Stimulated activated CD8-positive, alpha-beta memory T cell treated with anti-CD3 and anti-CD28 coated beads, Interleukin-4, amount 100 ng/mL, for 1 hour (primary cell): ENCODE measurements at places on chromosomes 6 and 20.

DNA sequence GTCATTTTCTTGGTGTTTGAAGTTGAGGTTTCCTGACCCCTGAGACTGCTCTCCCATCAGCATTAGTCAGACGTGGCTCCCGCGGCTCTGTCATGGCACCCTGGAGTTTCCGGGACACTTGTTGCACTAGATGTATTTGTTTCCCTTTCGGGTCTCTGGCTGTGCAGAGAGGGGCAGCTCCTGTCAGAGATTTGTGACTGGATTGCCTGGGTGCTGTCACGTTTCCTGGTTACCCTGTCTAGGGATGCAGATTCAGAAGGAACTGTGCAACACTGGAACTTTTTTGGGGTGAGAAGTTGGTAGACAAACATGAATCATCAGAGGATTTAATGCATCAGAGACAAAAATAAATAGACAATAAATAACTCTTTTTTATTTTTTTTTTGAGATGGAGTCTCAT lies 431.8 kb upstream of the MAN1A1 start:
- DNase-seq: no peak

DNA sequence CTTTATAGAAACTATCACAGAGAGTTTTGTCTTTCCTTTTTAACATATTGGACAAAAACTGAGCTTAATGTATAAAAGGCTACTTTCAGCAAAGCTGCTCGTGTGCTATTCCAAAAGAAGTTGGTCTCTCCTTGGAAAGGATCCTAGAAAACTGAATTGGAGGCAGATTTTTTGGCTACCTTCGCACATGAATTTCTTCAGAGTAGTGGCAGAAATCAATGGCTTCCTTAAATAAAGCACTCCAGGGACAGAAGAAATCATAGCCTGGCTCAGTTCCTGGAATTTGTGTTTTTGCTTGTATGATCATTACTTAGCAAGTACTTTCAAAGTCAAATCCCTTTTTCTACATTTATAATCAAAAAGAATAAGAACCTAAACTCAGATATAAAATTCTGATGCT lies 780.3 kb downstream of the PHF3 start:
- DNase-seq: no peak

- DNase-seq: no peak
Measured at GRCh38 chr20:12055161-12055560, 137.5 kb downstream of the BTBD3 start.

GRCh38 chr20:3543901-3544507 lies 73.2 kb downstream of the ATRN start:
- DNase-seq: no peak

GRCh38 chr6:167726043-167726621 lies 100.6 kb upstream of the AFDN start:
- no peak for DNase-seq

- no peak for DNase-seq
Measured at GRCh38 chr6:7256785-7257184, 56.2 kb downstream of the SSR1 start.

DNA sequence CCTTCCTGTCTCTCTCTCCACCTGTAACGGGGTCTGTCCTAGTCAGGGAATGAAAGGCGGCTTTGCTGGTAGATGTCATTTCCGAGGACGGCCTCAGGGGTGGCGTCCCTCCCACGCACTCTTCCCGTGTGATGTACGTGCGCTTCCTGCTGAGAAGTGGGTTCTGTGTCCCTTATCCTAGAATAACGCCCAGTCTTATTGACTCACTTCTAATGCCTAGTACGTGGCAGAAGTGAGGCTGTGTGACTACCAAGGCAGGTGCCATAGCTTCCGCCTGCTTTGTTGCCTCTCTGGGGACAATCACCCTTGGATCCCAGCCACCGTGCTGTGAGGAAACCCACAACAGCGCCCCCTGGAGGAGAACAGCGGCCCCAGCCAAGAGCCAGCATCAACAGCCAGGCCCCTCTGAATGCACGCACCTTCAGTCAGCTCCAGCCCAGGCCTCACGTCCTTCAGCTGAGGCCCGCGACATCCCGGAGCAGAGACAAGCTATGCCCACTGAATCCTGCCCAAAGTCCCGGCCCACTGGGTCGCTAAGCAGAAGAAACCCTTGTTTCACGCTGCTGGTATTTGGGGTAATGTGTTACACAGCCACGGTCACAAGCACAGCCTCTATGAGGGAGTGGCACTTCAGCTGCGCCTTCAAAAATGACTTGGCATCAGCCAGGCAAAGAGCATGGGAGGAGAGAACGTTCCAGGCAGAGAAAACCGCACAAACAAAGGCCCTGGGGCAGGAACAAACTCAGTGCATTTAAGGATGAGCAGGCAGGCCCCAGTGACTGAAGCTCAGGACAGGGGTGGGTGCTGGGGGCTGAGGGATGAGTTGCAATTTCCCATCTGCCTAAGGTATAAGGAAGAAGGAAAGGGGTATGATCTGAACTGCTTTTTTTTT lies 224.2 kb downstream of the NFATC2 start:
- DNase-seq: no peak

GRCh38 chr6:12751694-12752325 lies 35.2 kb downstream of the PHACTR1 start:
- DNase-seq: no peak
